ENCODE measurements at places on chromosomes 16 and 17. TPM values are rescaled to one million over a fixed set of nuclear protein-coding genes. Genes with fewer than 3 reads are reported as not detected.

Gene ST6GALNAC1
- 14.1 TPM for total RNA-seq

Gene HAS3
- 8.2 TPM for total RNA-seq

- peaks cover 27% of the 10 kb centered on the region for H3K4me1 ChIP-seq
- H3K4me3 ChIP-seq: no peak overlapping the region
- no peaks in the 10 kb centered on the region for H3K27me3 ChIP-seq
Measured at GRCh38 chr17:1042486-1042885, 45.6 kb downstream of the TIMM22 start.

DNA sequence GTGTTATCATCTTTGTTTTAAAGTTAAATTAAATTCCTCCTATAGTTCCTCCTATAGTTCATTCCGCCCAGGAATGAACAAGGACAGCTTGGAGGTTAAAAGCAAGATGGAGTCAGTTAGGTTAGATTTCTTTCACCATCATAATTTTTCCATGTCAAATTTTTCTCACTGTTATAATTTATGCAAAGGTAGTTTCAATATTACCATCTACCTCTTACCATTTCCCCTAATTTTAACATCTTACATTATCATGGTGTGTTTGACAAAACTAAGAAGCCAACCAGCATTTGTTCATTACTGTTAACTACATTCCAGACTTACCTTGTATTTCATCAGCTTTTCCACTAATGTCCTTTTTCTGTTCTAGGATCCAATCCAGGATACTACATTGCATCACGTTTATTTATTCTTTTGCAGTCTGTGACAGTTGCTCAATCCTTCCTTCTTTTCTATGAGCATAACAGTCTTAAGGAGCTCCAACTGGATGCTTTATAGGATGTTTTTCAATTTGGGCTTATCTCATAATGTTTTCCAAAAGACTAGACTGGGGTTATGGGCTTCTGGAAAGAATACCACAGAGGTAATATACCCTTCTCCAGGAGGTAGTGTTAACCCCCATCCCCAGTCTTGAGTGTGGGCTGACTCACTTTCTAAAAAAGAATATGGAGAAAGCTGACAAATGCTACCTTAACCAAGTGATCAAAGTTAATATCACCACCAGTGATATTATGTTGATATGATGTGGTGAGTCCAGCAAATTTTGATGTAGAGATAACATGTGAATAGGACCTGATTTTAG is 158.5 kb downstream of the PPM1E start:
- no peak overlapping the region for H3K27ac ChIP-seq
- H3K27me3 ChIP-seq: no peaks in the 10 kb centered on the region
- no peak for DNase-seq
- H3K36me3 ChIP-seq: no peaks in the 10 kb centered on the region
- H3K4me1 ChIP-seq: no peaks in the 10 kb centered on the region

DNA sequence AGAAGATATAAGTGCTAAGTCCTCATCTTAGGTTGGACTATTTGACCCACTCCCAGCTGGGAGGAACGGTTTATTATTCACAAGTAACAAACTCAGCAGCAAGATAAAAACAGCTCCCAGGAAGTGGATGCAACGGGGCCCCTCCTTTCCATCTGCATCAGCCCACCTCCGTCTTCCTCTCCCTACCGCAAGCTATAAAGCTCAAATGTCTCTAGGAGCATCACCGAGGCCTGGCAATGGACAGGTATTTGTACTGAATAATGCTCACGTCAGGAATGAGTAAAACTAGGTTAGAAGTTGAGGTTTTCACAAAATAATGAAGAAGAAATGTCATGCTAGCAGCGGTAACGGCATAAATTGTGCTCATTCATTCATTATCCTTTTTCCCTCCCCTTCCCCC is 408.7 kb upstream of the PSMD7 start:
- H3K27ac ChIP-seq: no peak overlapping the region
- DNase-seq: no peak
- H3K4me1 ChIP-seq: no peaks in the 10 kb centered on the region
- no peak overlapping the region for H3K4me3 ChIP-seq

- H3K4me1 ChIP-seq: peaks cover 15% of the 10 kb centered on the region
- no peak overlapping the region for H3K27ac ChIP-seq
- no peak overlapping the region for H3K4me3 ChIP-seq
- no peaks in the 10 kb centered on the region for H3K27me3 ChIP-seq
Measured at GRCh38 chr16:85329059-85329812, 217.0 kb upstream of the CIBAR2 start.

DNA sequence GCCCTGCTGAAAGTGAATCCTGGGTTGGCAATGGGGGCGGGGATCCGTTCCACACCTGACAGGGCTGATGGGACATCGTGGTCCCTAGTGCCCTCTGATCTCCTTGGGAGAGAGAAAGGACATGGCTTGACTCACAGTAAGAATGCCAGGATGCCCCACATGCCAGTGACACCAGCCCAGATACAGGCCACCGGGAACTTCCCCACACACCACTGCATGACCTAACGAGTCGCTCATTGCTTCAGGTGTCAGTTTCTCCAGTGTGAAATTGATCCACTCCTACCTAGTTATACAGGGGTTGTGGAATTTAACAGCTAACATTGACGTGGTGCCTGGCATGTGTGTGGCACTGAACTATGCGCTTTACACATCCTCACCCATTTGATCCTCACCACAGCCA is 7.5 kb downstream of the CD300LG start:
- peak; percentile 37 for DNase-seq
- H3K36me3 ChIP-seq: no peaks in the 10 kb centered on the region
- H3K27me3 ChIP-seq: peaks cover 9% of the 10 kb centered on the region
- no peak overlapping the region for H3K4me3 ChIP-seq
- no peak overlapping the region for H3K27ac ChIP-seq
- peaks cover 5% of the 10 kb centered on the region for H3K4me1 ChIP-seq

GRCh38 chr17:29136998-29137730 is 43.0 kb downstream of the MYO18A start:
- peaks cover 5% of the 10 kb centered on the region for H3K36me3 ChIP-seq
- H3K27me3 ChIP-seq: no peaks in the 10 kb centered on the region
- H3K4me3 ChIP-seq: no peak overlapping the region
- H3K4me1 ChIP-seq: peaks cover 41% of the 10 kb centered on the region

DNA sequence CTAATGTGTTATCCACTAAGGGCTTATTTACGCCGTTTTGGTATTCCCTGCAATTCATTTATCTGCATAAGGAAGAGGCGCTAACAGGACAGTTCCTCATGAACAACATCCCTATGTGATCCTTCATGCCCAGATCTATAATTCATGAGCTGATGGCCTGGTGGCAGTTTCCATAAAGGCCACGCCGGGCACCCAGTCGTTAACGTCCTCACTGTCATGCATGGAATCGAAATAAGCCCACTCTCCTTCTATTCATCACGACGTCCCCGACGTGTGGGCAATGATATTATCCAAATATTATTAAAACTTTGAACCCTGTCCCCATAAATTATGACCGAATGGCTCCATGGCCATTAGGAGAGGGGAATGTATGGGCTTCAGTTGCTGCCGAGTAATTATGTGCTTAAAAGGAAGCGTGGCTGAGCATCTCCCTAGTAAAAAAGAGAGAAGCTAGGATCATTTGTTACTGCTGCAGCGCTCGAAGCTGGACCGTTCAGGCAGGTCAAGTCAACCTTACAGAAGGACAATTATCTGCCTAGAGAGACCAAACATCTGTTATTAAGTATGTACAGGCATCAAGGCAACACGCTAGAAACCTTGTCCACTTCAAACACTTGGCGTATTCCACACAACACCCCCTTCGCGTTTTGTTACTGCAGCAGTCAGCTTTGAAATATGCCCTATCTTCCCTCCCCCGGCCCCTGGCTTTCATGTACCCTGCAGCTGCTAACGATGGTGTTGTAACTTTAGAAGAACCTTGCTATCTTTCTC is 94.0 kb upstream of the SALL1 start:
- H3K4me1 ChIP-seq: no peaks in the 10 kb centered on the region
- H3K27ac ChIP-seq: no peak overlapping the region
- no peaks in the 10 kb centered on the region for H3K27me3 ChIP-seq
- no peak for DNase-seq
- H3K4me3 ChIP-seq: no peak overlapping the region

GRCh38 chr16:53404959-53405358 is 29.3 kb upstream of the RBL2 start:
- no peak for DNase-seq
- no peaks in the 10 kb centered on the region for H3K36me3 ChIP-seq
- no peak overlapping the region for H3K27ac ChIP-seq
- H3K27me3 ChIP-seq: no peaks in the 10 kb centered on the region
- H3K4me3 ChIP-seq: no peak overlapping the region
- no peaks in the 10 kb centered on the region for H3K4me1 ChIP-seq

DNA sequence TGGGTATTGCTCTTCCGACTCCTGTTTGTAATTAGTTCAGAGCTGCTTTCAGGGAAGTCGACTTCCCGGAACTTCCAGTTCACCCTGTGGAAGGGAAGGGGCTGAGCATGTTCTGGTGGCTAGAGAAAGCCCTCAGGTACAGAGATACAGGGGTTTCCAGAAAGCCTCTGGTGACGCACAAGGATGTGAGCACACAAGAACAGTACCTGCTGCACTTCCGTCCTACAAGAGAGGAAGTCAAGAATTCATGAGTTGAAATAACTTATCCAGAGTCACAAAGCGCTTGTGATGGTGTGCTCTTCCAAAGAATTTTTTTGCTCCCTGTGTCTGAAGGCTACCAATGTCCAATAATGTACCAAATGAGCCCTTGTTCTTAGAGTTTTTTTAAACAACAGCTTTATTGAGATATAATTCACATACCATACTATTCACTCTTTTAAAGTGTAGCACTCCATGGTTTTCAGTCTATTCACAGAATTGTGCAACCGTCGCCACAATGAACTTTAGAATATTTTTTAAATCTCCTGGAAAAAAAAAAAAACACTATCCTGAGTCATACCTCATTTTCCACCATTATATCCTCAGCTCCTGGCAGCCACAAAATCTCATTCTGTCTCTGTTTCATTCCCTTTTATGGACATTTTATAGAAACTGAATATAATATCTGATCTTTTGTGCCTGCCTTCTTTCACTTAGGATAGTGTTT is 327.6 kb downstream of the CDH13 start:
- H3K4me1 ChIP-seq: no peaks in the 10 kb centered on the region
- no peak for DNase-seq
- no peaks in the 10 kb centered on the region for H3K27me3 ChIP-seq
- H3K36me3 ChIP-seq: no peaks in the 10 kb centered on the region
- H3K4me3 ChIP-seq: no peak overlapping the region
- H3K27ac ChIP-seq: no peak overlapping the region

DNA sequence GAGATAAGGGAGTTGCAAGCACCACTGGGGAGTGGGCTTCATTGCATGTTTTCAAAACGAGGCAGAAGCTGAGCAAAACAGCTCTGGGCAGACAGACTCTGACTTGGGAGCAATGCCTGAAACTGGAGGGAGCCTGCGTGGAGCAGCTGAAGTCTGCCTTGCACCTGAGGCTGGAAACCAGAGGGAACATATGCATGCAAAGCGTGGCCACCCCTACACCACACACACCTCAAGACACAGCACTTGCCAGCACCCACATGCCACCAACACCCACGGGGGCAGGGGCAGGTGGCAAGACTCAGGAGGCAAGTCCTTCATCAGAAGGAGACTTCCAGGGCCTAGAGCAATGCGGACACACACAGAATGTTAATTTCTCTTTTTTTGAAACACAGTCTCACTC is 45.8 kb downstream of the COTL1 start:
- no peaks in the 10 kb centered on the region for H3K36me3 ChIP-seq
- H3K27ac ChIP-seq: no peak overlapping the region
- no peaks in the 10 kb centered on the region for H3K4me1 ChIP-seq

DNA sequence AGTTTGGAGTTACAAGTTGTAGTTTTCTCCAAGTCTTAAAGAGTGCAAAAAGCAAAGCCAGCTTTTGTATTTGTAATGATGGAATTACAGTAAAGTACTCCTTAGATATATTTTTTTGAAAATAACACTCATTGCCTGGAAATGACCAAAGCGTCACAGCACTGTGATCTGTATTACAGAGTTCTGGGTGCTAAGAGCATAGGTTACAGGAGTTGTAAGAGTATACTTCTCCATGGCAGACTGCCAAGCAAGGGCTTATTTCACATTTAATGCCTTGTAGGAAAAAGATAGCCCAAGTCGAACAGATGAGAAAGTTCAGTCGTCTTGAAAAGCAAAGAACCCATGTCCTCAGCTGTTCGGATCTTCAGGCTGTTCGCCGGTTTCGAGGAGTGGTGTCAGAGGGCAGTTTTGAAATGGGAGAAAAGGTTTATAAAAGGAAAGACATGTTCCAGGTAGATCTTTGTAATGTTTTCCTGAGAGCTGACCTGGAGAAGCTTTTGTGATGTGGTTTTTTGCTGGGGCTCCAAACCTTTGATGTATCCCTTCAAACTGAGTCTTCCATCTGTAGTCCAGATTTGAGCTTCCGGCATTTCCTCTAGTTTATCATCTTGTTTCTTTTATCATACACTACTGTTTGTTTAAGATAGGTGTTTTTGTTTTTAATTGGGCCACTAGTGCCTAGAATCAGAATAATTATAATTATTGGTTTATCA is 41.3 kb downstream of the ERCC4 start:
- no peaks in the 10 kb centered on the region for H3K27me3 ChIP-seq
- no peaks in the 10 kb centered on the region for H3K36me3 ChIP-seq
- DNase-seq: no peak
- no peak overlapping the region for H3K4me3 ChIP-seq

DNA sequence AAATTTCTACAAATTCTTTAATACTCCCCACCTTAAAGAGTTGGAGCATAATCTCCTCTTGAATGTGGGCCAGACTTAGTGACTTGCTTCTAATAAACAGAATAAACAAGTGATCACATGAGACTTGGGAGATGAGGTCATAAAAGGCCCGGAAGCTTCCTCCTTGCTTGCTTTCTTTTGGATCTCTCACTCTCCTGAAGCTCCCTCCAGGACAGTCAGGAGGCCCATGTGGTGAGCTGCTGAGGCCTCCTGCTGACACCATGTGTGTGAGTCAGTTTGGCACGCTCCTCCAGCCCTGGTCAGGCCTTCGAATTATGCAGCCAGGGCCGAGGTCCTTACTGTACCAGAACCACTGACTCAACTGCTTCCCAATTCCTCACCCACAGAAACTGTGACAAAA is 53.2 kb downstream of the NDEL1 start:
- H3K27ac ChIP-seq: no peak overlapping the region
- peak; percentile 41 for DNase-seq
- peaks cover 82% of the 10 kb centered on the region for H3K36me3 ChIP-seq

DNA sequence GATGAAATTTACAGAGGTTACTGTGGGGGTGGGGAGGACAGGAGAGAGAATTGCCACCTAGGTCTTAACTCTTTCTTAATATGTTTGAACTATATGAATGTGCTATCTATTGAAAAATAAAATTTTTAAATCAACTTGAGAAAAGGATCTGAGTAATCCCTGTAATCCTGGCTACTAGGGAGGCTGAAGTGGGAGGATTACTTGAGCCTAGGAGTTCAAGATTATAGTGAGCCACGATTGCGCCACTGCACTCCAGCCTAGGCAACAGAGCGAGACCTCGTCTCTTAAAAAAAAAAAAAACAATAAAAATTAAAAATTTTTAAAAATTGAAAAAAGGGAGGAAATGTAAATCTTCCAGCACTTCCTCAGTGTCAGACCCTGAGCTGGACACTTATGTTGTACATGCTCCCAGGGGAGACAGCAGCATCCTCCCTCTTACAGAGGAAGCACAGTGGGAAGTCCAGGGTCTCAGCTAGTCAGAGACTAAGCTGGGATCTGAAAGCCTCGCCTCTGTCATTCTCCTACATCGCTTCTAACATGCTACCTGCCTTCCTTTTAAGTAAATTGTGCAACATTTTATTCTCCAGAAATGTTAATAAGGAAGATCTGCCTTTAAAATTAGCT is 21.9 kb downstream of the PMM2 start:
- H3K36me3 ChIP-seq: peaks cover 72% of the 10 kb centered on the region
- H3K27ac ChIP-seq: no peak overlapping the region
- peaks cover 4% of the 10 kb centered on the region for H3K4me1 ChIP-seq

GRCh38 chr16:69930117-69930776 is 20.9 kb upstream of the CLEC18A start:
- peaks cover 69% of the 10 kb centered on the region for H3K36me3 ChIP-seq
- H3K4me1 ChIP-seq: no peaks in the 10 kb centered on the region
- H3K4me3 ChIP-seq: no peak overlapping the region
- no peaks in the 10 kb centered on the region for H3K27me3 ChIP-seq
- no peak overlapping the region for H3K27ac ChIP-seq
